ENCODE measurements at places on chromosomes 2 and 18. TPM values are rescaled to one million over a fixed set of nuclear protein-coding genes. Genes with fewer than 3 reads are reported as not detected.

- no peak for DNase-seq
Observed at GRCh38 chr2:128874608-128875007, 555.9 kb upstream of the HS6ST1 start.

- DNase-seq: no peak
Observed at GRCh38 chr2:96359310-96359709, 23.7 kb downstream of the NCAPH start.

DNA sequence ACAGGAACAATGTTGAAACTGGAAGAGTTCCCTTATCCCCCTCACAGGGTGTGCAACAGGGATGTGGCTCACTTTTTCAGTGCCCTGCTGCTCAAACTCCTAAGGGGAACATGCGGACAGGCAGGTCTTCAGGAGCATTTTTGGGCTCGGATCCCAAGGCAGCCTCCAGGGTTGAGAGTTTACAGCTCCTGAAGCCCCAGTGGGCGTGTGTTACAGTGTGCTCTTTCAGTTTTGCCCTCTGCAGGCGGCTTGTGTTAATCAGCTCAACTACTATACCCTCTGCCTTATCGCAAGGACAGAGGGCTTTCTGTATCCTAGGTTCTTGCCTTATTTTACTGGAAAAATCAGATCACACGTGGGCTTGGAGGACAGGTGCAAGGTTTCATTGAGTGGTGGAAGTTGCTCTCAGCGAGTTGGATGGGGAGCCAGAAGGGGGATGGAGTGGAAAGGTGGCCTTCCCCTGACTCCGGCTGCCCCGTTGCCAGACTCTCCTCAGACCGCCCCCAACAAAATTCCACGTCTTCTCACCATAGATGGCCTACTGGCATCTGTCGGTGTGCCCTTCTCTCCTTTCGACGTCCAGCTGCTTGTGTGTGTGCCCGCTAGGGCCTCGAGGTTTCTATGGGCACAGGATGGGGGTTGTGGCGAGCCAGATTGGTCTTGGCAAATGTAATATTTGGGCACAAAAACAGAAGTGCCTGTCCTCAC, 541.9 kb downstream of the TMX3 start:
- no peak for DNase-seq

- no peak for DNase-seq
Observed at GRCh38 chr2:224969633-224970260, 72.5 kb downstream of the DOCK10 start.

DNA sequence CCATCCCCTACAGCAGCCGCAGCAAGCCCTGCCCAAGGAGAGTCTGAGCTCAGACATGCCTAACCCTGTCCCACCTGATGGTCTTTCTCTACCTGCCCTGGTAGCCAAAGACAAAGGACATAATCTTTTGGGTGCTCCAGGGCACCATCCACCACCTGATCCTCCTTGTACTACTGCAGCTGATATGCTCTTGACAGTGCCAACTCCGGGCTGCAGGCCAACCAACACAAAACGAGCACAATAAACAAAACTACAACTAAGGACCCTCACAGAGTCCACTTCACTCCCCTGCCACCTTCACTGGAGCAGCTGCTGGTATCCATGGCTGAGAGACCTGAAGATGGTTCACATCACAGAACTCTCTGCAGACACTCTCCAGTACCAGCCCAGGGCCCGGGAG, 106.3 kb downstream of the GRB14 start:
- no peak for DNase-seq

GRCh38 chr2:149313512-149313972, 16.8 kb upstream of the LYPD6 start:
- DNase-seq: no peak

GRCh38 chr2:223076573-223076972, 24.6 kb downstream of the KCNE4 start:
- DNase-seq: no peak

Gene CREG2
- total RNA-seq: not detected

Gene UGT1A6
- not detected for total RNA-seq

Data from activated naive CD8-positive, alpha-beta T cell treated with anti-CD3 and anti-CD28 coated beads, Interleukin-2, amount 10 ng/mL, durations not matched to agents 7 days and 5 days (primary cell).